ENCODE measurements at places on chromosomes 4 and X.

DNA sequence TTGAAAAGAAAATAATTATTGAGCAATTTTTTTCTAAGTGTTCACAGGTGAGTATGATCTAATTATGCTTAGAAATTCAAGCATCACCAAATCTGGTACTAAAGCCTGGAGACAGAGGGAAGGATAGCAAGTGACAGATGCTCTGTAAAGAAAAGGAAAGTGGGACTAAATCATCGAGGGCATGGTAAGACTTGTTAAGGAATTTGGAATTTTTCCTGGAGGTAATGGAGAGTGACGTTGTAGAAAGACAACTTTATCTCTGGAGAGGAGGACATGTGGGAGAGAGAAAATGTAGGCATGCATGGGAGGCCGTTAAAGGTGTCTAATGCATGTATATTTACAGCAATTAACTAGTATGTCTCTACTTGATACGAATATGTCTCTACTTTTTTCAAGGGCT, 333.2 kb upstream of the ATOH1 start:
- no peak for DNase-seq

- DNase-seq, result no peak
Observed at GRCh38 chr4:10082047-10082446, 34.6 kb downstream of the WDR1 start.

DNA sequence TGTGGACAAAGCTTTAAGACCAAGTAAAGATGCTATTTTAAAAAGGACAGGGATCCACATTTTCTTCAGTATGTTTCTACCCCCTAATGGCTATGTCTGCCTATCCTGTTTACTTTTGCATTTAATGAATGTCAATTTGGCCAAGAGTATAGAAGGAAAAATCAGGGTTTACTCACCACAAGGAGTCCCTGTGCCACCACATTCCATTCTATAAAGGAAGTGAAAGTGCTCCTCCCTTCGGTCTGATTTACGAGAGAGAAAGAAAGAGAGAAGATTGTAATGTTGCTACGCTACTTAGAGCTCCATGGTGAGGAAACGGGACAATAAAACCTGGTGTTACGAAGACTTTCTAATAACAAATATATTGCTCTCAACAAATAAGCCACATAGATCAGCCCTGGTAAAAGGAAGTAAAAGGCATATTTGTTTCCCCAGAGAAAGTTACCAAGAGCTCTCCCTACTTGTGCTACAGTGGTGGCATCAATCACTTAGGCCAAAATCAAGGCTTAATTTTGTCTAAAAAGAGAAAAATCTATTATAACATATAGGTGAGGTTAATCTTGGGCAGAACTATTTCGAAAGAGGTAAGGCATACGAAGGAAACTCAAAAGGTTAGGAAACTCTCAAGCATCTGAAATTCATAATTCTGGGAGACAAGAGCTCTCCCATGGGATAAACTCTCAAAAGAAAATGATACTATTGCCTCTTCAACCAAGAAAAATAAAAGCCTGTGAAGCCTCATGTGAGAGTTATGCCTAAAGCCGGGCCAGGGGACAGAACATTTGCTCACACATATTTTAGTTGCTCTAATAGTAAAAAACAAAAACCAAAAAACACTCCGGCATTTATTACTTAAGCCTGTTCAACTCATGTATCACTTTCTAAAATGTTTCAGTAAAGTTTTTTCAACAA, 29.5 kb downstream of the TAPT1 start:
- DNase-seq, result no peak

- no peak for DNase-seq
Observed at GRCh38 chr4:156976147-156976546, 4.5 kb upstream of the PDGFC start.

GRCh38 chr4:1541449-1542225, 135.4 kb upstream of the NKX1-1 start:
- DNase-seq, result no peak

GRCh38 chr4:97493815-97494518, 649.3 kb downstream of the STPG2 start:
- no peak for DNase-seq

- DNase-seq, result no peak
Observed at GRCh38 chr4:182924497-182924896, 7.3 kb upstream of the DCTD start.

DNA sequence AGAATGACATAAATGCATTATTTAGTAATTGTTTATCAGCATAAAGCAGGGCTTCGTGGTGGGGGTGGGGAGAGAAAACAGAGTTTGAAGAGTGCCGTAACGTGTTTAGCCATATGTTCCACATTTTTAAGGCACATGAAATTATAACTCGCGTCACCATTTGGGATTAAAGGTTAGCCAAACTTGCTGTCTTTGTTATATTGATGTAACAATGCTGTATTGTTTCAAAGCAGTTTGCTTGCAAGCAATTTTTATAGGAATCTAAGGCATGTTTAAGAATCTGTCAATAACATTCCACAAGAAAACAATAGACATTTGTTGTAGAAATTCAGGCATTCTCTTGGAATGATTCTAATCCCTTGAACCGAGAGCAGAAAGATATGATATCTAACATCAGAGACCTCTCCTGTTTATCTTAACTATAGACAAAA, 78.3 kb downstream of the CLDN22 start:
- no peak for DNase-seq

DNA sequence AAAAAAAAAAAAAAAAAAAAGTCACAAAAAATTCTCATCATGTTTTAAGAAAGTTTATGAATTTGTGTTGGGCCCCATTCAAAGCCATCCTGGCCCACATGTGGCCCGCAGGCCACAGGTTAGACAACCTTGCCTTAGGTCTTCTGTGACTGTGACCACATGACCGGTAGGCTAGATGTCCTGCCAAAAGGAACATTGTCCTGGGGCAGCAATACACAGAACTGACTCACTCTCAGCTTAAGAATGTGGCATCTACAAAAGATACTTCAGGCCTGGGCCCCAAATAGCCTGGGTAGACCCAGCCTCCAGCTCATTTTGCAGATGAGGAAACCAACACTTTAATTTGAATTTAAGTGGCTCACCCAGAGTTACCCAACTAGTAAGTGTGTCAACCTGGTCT, 10.0 kb downstream of the AWAT2 start:
- DNase-seq, result no peak
